ENCODE measurements at places on chromosomes 7 and 10.

DNA sequence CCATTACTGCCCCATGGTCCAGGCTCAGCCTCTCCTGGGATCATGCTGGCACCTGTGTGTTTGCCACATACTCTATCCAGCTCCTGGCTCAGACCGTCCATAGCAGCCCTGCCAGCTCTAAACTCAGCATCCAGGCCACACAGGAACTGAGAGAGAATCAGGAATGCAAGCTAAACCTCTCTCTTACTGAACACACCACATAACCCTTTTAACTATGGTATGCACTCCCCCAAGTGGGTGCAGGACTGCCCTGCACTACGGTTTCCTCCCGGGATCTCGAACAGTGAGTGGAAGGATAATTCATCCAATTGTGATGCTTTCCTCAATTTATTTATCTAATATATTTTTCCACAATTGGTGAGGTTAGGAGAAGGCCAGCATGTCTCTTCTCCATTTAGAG lies 17.1 kb upstream of the ZNF800 start:
- DNase-seq: no peak

- DNase-seq: no peak
These were observed 227.7 kb downstream of the CUX1 start for GRCh38 chr7:102044984-102045673.

- no peak for DNase-seq
These were observed 233.1 kb upstream of the IGFBP3 start for GRCh38 chr7:46153951-46154787.

GRCh38 chr7:154792436-154793055 lies 210.4 kb downstream of the PAXIP1 start:
- no peak for DNase-seq

DNA sequence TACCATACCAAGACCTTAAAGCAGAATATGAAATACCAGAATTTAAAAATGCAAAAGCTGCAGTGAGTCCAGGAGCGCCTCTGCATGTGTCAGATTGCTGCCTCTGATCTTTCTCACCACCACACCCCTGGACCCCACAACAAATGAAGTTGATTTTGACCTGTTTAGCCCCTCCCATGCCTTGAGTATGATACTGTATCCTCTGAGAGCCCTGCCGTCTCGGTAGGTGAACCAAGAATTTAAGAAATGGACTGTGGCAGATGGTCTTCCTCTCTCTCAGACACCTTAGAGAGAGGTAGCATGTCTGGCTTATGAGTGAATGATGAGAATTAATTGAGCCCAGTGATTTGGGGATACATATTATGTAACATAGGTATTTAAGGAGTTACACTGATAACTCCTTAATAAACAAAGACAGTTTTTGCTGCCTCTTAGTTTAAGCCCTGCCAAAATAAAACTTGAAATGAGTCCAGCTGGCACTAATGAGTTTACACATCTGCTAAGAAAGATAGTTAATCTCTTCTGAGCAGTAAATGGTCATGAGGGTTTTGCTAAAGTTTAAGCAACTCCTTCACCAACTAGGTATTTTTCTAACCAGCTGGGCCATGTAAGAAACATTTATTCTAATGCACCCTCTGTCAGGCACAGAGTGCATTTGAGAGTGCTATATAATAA lies 4.5 kb upstream of the TFPI2 start:
- DNase-seq: no peak

DNA sequence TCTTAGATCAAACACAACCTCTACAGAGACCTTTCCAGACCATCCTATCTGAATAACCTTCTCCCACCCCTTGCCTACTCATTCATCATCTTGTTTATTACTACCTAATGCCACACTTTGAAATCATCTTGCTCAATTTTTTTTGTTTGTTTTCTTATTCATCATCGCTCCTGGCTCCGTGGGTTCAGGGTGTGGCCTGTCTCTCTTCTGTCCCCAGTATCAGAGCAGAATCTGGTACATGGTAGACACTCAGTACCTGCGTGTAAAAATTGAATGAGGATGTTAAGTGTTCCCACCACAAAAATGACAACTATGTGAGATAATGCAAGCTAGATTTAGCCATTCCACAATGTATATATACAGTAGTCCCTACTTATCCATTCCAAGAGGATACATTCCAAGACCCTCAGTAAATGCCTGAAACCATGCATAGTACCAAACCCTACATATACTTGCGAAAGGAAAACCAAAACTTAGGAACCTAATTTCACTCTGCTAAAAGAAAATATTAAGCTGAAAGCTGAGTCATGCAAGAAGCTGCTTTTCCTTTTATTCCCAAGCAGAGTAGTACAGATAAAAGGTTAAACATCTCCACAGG lies 72.1 kb upstream of the SEC61G start:
- no peak for DNase-seq
